ENCODE measurements at places on chromosomes 7 and 10.

DNA sequence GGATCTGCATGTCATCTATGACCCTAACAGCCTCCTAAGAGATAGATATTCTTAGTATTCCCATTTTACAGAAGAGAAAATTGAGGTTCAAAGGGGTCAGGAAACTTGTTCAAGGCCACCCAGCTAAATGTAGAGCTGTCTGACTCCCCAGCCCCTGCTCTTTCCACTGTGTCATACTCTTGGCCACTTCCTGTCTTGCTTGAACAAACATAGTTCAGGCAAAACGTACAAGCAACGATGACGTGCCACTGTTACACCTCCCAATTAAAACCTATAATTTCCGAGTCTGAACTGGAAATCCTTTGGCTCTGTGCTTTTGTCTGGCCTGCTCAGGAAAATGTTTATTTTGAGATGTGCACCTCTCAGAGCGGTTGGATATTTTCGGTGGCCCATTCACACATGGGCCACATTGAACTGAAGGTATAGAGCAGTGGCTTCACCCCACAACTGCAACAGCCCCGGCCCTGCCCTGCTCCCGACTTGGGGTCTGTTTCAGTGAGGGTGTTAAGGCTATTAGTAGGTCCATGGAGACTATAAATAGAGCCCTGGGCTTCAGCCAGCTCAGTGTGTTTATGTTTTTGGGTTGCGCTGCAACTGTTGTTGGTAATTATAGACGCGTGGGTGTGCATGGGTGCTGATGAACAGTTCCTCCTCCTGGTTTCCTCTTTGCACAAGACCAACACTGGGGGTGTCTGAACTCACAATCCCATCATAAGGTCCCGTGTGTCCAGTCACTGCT, 172.3 kb upstream of the ADO start:
- peak; percentile 56 for DNase-seq

- no peak for DNase-seq
Observed at GRCh38 chr7:90551036-90551435, 45.1 kb upstream of the CDK14 start.

- DNase-seq: no peak
Observed at GRCh38 chr7:134935701-134936100, 50.6 kb upstream of the AGBL3 start.

DNA sequence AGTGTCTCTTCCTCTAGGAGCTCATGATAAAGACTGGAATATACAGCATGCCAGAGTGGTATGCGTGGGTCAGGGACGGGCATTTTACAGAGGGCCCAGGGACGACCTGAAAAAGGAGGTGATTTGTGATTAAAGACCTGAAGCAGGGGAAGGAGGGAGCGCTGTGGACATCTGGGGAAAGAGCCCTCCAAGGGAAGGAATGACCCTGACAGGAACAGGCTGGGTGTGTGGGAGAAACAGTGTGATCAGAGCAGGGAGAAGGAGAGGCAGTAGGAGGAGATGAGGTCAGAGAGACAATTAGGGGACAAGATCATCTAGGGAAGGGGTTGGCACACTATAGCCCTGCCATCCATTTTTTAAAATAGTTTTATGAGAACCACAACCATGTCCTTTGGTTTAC, 3.4 kb upstream of the RASSF4 start:
- no peak for DNase-seq

- no peak for DNase-seq
Observed at GRCh38 chr7:45482451-45482850, 91.7 kb upstream of the ADCY1 start.

DNA sequence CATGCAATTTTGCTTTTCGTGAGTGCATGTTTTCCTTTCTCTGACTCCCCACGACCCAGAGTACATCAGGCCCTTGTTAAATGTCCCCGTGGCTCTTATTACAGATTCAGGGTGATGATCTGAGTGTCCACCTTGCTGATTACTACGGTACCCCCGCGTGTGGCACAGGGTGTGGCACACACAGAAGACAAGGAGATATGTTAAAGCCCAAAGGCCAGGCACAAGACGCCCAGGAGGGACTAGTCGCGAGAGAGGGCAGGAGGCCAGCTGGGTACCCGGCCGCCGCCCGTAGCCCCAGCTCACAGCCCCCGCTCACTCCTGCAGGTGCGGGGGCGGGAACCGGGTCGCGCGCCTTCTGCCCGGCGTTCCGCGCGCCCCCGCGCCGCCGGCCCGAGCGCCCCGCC, 281 bp upstream of the EXOC6 start:
- DNase-seq: no peak

GRCh38 chr7:47435889-47436312, 146.0 kb downstream of the TNS3 start:
- DNase-seq: no peak

GRCh38 chr10:44922021-44922420, 10.9 kb downstream of the TMEM72 start:
- no peak for DNase-seq

- no peak for DNase-seq
Observed at GRCh38 chr10:42984035-42984610, 92.7 kb upstream of the RET start.

DNA sequence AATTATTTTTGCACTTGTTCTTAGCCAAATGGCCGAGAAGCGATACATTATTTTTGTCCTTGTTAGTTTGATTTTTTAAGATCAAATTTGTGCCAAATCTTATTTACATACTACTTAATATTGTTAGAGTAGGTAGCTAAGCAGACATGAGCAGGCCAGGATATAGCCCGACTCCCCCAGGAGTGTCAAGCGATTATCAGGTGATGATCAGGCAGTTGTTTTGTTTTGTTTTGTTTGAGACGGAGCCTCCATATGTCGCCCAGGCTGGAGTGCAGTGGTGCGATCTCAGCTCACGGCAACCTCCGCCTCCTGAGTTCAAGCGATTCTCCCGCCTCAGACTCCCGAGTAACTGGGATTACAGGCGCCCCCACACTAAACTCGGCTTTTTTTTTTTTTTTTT, 71.1 kb downstream of the LYZL2 start:
- no peak for DNase-seq

- DNase-seq: no peak
Observed at GRCh38 chr10:102822222-102822621, 15.0 kb downstream of the CYP17A1 start.

- no peak for DNase-seq
Observed at GRCh38 chr10:29554660-29555059, 80.1 kb downstream of the SVIL start.

- DNase-seq: peak; percentile 46
Observed at GRCh38 chr10:59905731-59906416, 482 bp downstream of the CCDC6 start.

DNA sequence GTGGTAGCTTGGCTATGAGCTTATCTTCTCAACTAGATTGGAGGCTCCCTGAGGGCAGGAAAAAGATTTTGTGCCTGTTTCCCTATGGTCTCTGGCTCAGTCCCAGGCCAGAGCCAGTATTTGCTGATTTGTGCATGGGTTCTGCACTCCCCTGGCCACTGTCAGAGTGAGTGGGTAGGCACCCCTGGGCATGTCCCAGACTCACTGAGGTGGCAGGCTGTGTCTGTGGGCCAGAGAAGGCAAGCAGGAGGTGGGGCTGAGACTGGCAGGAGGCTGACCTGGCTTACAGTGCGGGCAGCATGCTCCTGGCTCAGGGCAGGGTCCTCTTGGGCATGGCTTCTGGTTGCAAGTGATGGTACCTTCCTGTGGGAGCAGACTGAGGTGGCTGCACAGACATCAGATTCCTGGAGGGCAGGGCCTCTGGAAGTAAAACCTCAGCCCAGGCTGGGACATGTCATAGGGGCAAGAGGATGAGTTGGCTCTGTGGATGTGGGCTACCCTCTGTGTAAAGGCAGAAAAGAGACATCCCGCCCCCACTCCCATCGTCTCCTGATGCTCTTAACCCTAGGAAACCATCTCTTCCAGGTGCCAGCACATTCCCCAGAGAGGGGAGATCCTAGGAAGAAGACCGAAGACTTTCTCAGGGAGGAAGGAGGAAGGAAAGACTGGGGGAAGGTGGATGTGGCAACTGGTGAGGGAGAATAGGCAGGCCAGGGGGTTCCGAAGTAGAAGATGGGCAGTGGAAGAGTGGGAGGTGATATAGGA, 4.3 kb downstream of the KCP start:
- DNase-seq: no peak

GRCh38 chr7:140539461-140539860, 60.2 kb upstream of the MKRN1 start:
- DNase-seq: no peak

DNA sequence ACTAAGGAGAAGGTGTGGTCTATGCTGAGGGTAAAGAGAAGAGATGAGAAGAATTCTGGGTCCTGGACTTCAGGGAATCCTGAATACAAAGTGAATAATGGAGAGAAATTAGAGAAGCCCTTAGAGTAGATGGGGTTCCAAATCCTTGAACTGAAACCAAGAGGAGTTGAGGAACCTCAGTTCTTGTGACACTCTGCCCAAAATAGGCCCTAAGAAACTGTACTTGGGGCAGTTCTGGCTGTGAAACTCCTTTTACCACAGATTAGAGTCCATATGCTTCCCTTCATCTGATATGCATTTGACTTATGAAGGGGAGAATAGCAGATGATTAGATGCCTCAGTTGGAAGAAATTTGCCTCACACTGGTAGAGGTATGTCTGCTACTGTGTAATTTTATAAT, 19.0 kb downstream of the TES start:
- DNase-seq: no peak

- no peak for DNase-seq
Observed at GRCh38 chr7:56009695-56010094, 41.5 kb downstream of the PSPH start.

- DNase-seq: peak; percentile 44
Observed at GRCh38 chr10:12041766-12042408, 722 bp downstream of the UPF2 start.

DNA sequence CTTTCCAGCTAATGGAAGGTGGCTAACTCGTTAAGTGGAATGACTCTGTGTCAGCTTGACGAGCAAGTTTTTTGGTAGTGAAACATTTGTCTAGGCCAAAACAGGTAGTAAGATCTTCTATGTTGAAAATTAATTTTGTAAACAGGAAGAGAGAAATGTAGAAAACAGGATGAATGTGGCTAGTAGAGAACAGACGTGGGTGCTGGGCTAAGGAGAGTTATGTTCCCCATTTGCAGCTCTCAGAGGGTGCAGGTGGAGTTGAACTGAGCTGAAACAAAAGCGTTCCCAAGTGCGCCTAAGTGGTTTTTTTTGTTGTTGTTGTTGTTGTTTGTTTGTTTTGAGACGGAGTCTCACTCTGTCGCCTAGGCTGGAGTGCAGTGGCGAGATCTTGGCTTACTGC, 59.5 kb upstream of the SRPK2 start:
- no peak for DNase-seq

- DNase-seq: no peak
Observed at GRCh38 chr10:7512487-7512886, 101.7 kb upstream of the SFMBT2 start.

DNA sequence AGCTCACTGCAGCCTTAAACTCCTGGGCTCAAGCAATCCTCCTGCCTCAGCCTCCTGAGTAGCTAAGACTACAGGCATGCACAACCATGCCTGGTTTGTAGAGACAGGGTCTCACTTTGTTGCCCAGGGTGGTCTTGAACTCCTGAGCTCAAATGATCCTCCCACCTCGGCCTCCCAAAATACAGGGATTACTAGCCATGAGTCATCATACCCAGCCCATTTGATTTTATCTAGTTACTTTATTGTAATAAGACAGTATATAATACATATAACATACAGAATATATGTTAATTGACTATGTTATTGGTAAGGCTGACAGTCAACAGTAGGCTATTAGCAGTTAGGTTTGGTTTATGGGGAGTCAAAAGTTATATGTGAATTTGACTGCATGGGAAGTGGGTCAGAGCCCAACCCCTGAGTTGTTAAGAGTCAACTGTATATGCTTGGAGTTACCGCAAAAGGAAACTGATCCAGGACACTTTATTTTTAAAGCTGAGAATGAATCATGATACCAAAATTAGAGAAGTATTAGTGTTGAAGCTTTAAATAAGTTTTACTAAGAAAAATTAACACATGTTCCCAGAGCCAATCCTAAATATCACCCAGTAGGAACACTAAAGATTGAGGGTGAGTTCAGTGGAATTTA, 20.7 kb upstream of the KMT2E start:
- no peak for DNase-seq

- DNase-seq: no peak
Observed at GRCh38 chr10:124294811-124295770, 123.6 kb downstream of the OAT start.

- no peak for DNase-seq
Observed at GRCh38 chr10:100791369-100792058, 46.1 kb downstream of the PAX2 start.

DNA sequence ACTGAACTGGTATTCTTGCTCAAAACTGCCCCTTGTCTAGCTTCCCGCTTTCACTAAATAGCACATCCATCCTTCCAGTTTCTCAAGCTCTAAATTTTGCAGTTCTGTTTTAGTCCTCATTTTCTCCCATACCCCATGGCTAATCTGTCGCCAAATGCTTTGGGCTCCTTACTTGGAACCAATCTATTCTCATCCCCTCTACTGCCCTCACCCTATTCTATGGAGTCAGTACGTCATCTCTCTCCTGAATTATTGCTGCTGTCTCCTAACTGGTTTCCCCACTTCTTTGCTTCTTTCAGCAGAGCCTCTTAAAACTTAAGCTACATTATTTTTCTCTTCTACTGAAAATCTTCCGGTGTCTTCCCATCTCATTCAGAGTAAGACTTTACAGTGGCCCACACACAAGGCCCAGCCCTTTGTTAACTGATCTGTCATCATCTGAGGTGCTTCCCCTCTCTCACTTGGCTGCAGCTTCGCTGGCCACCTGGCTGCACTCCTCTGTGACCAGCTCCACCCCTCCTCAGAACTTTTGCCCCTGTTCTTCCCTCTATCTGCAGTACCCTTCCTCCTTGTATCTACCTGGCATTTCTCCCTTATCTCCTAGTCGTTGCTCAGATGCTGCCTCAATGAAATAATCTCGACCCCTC, 9.9 kb downstream of the STARD3NL start:
- DNase-seq: no peak

DNA sequence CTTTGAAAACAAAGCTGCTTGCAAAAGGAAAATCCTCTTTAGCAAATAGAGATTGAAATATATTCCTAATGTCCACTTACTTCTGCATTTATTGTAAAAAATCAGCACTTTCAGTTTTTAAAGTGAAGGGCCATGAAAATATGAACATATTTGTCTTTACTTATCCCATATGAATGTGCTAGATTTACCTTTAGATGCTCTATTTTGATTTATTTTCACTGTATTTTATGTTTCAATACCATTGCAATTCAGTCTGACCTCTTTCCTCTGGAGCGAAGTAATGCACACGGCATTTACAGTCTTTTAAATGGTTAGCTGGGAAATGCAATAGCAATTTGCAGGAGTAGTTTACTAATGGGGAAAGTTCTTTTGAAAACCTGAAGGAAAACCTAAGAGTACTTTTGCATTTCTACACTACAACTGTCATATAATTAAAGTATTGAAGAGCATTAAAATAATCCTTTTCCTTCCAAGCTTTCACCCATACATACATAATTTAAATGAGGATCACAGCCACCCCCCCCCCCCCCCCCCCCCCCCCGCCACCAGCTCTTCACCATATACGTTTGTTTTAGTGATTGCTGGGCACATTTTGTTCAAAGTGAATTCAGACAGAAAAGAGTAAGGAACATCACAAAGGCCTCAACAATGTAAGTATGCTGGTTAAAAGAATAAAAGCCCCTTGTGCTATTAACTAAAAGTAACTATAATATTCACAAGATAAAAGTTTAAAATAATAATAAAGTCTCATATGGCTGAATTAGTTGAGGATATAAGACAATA, 3.5 kb downstream of the SKIDA1 start:
- DNase-seq: no peak

GRCh38 chr7:80027611-80028173, 106.9 kb upstream of the GNAI1 start:
- DNase-seq: no peak

All from stimulated activated CD4-positive, alpha-beta T cell treated with anti-CD3 and anti-CD28 coated beads, Interleukin-15, amount 100 ng/mL, for 24 hours (primary cell).